ENCODE measurements at places on chromosomes 11 and 22. TPM values are rescaled to one million over a fixed set of nuclear protein-coding genes. Genes with fewer than 3 reads are reported as not detected.

Gene OR4C45
- not detected for total RNA-seq

Gene CHRDL2
- total RNA-seq, result 0.59 TPM

DNA sequence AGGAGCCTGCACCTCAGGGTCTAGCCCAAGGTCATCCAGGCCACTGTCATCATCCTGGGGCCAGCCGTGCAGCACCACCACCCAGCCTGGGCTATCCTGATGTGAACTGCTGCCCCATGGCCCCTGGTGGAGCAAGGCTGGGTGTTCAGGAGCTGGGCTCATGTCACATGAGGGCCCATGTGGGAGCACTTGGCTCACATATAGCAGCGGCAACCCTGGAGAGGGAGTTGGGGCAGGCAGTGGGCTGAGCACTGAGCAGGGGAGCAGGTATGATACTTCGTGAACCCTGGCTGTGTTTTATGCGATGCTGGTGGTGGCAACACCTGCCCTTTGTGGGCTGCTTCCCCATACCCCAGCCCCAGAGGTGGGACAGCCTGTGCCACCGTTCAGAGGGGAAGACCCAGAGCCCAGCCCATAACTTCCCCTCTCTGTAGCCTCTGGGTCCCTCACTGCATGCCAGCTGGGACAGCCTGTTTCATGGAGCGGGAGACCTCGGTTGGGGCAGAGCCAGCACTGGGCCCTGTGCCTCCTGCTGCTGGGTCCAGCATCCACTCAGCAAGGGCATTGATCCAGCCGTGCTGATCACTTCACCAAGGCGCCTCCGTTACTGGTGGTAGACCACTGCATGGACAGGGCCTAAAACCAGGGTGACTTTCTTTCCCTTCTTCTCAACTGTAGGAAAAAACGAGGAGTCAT lies 62.5 kb upstream of the SUSD2 start:
- H3K27me3 ChIP-seq, result no peaks in the 10 kb centered on the region
- H3K36me3 ChIP-seq, result no peaks in the 10 kb centered on the region

DNA sequence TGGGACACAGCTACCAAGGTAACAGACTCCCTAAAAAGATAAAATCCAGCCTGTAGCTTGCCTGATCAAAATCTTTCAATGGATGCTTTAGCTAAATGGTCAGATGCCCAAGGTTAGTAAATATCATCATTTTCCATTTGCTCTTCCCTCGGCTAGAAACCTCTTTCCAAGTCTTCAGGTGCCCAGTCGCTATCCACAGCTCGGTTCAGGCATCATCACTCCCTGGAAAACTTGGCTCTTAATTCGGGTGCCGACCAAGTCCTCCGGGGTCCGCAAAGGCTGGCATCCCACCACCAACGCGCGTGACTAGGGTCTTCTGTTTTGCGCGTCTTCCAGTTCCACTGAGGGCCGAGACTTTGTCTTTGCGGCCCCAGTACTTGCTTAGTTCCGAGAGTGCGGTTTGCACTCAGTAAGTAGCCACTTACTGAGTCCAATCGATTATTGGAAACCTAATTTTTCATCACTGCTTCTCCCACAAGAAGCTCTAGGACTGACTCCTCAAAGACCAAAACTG lies 44.3 kb downstream of the OR4D9 start:
- H3K4me1 ChIP-seq, result no peaks in the 10 kb centered on the region
- H3K4me3 ChIP-seq, result no peak overlapping the region
- no peaks in the 10 kb centered on the region for H3K27me3 ChIP-seq
- DNase-seq, result no peak

DNA sequence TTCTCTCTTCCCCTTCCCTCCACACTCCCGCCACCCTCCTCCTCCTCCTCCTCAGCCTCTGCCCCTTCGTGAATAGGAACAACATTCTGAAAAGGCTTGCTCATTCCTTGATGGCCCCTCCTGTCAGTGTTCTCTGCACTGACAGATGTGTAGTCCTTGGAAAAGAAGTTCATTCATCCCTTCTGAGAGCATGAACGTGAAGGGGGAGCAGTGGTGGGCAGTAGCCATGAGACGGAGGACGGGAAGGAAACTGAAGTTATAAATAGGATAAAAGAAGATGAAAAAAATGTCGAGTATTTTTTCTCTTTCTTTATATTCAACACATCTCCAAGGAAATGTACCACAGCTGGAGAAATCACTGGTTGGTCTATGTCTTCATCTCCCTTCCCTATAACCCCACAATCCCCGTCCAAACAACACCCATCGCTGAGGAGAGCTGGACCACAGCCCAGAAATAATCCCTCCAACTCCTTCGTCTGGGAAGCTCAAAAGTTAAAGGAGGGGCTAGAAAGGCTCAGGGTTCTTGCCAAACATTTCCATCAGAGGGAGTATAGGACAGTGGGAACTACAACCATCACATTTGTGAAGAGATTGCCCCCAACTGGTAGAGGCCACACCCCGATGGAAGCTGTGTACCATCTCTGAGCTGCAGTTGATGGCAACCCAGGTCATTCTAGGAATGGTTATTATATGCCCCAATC lies 33.5 kb downstream of the ETS1 start:
- DNase-seq, result no peak
- H3K36me3 ChIP-seq, result no peaks in the 10 kb centered on the region
- no peak overlapping the region for H3K4me3 ChIP-seq
- H3K4me1 ChIP-seq, result peaks cover 6% of the 10 kb centered on the region

Gene PKDREJ
- total RNA-seq, result not detected

- peak overlapping the region; percentile 47 for H3K27ac ChIP-seq
- no peaks in the 10 kb centered on the region for H3K27me3 ChIP-seq
- no peaks in the 10 kb centered on the region for H3K36me3 ChIP-seq
- peaks cover 6% of the 10 kb centered on the region for H3K4me1 ChIP-seq
Measured at GRCh38 chr22:46578824-46579561, 41.2 kb upstream of the GRAMD4 start.

Gene SOX10
- total RNA-seq, result not detected

- no peaks in the 10 kb centered on the region for H3K4me1 ChIP-seq
- no peak overlapping the region for H3K4me3 ChIP-seq
- no peak for DNase-seq
Measured at GRCh38 chr11:107623183-107623582, 32.2 kb downstream of the ELMOD1 start.

GRCh38 chr11:108906826-108907225 lies 242.0 kb downstream of the DDX10 start:
- H3K36me3 ChIP-seq, result no peaks in the 10 kb centered on the region
- DNase-seq, result no peak
- no peaks in the 10 kb centered on the region for H3K4me1 ChIP-seq
- H3K27ac ChIP-seq, result no peak overlapping the region
- H3K4me3 ChIP-seq, result no peak overlapping the region

- no peaks in the 10 kb centered on the region for H3K36me3 ChIP-seq
- H3K4me3 ChIP-seq, result no peak overlapping the region
- H3K27ac ChIP-seq, result no peak overlapping the region
- H3K4me1 ChIP-seq, result no peaks in the 10 kb centered on the region
- DNase-seq, result no peak
Measured at GRCh38 chr22:31920306-31920705, 24.0 kb upstream of the YWHAH start.

DNA sequence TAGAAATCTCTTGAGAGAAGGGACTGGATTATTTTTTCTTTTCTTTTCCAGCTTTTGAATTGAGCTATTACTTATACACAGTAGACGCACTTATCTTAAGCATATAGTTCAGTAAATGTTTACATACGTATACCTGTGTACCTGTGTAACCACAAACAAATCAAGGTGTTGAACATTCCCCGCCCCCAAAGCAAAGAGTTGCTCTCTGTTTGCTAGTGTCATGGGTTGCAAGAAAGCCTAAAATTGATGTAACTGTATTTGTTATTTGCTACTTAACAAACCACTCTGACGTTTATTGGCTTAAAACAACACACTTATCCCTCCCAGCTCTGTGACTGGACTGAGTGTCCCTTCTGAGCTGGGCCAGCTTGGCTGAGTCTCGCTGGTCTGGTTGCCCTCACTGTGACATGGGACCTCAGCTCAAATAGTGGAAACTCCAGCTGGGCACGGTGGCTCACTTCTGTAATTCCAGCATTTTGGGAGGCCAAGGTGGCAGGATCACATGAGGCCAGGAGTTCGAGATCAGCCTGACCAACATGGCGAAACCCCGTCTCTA lies 25.4 kb upstream of the CABP2 start:
- H3K27me3 ChIP-seq, result no peaks in the 10 kb centered on the region
- no peak overlapping the region for H3K4me3 ChIP-seq
- no peak for DNase-seq
- no peaks in the 10 kb centered on the region for H3K4me1 ChIP-seq
- H3K27ac ChIP-seq, result no peak overlapping the region

DNA sequence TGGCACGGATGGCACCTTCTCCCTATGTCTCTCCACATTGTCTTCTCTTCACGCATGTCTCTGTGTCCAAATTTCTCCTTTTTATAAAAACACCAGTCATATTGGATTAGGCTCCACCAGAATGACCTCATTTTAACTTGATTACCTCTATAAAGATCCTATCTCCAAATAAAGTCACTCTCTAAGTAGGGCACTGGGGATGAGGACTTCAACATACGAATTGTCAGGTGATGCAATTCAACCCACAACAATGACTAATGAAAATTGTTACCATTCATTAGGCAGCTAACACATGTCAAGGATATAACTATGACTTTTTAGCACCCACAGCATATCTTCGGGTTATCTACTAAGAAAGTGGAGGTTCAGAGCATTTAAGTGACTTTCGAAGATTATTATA lies 55.5 kb upstream of the USP47 start:
- DNase-seq, result no peak
- no peak overlapping the region for H3K4me3 ChIP-seq
- no peaks in the 10 kb centered on the region for H3K27me3 ChIP-seq
- no peak overlapping the region for H3K27ac ChIP-seq
- no peaks in the 10 kb centered on the region for H3K36me3 ChIP-seq

DNA sequence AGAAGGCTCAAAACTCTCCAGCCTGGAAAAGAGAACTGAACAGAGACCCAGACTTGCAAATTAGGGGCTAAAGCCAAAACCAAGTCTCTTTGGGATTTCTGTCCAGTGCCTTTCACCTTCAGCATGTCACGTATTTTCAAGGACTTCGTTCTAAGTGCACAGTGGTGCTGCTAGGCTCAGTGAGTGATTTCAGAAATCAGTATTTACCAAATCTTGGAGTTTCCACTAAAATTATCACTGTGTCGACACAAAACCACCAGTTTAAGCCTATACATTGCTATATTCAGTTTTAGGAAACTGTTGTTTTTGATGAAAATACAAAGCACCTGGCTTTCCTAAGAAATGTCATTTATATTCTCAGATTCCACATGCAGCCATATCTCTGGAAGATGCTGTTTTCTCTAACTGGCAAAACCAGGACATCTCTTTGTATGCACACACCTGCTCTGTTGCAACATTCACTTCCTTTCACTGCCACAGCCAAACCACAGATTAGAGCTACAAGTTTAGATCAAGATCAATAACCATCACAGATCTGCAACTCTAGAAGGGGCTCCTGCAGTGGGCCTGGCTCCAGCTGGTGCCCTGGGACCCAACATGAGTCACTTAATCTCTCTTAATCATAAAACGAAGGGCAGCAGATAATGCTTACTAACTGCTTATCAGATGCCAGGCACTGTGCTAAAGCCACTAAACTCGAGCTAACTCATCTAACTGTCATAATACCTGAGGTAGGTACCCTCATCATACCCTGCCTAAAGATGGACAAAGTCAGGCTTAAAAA lies 22.3 kb downstream of the SMCO4 start:
- no peak overlapping the region for H3K4me3 ChIP-seq

GRCh38 chr11:100356035-100356434 lies 331.1 kb upstream of the ARHGAP42 start:
- H3K36me3 ChIP-seq, result no peaks in the 10 kb centered on the region
- no peak for DNase-seq
- H3K4me3 ChIP-seq, result no peak overlapping the region
- no peak overlapping the region for H3K27ac ChIP-seq

Gene IFITM10
- total RNA-seq, result not detected

DNA sequence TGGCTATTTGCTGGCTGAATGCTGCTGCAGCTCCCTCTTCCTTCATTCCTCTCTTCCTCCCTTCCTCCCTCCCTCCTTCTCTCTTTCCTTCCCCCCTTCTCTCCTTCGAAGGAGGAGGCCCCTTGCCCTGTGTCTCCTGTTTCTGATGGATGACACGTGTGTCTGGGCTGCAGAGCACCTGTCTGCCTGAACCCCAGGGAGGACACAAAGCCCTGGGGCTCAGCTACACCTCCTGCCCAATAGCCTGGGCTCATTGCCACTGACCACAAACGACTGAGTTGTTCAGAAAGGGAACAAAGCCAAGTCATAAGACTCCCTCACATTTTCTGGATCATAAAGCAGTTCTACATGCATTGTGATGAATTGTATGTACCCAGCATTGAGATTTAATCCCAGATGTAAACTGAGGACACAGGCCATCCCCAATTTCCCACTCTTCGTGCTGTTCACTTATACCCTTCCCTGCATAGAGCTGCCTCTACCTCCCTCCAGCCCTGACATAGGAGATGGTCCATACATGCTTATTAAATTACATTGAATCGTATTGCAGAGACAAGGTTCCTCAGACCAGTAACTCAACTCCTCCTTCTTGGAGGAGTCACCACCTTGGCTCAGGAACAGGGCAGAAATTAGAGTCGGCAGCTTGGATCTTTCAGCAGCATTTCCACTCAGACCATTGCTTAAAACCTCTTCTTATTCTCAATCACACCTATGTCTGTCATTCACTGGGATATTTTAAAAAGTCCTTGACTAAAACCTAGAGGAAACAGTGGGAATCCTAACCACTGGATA lies 1.2 kb downstream of the CSRP3 start:
- no peaks in the 10 kb centered on the region for H3K4me1 ChIP-seq
- DNase-seq, result no peak
- no peaks in the 10 kb centered on the region for H3K36me3 ChIP-seq
- no peak overlapping the region for H3K4me3 ChIP-seq
- H3K27ac ChIP-seq, result no peak overlapping the region

Gene ANKK1
- total RNA-seq, result not detected

GRCh38 chr11:9716275-9717039 lies 52.6 kb downstream of the SWAP70 start:
- peak overlapping the region; percentile 80 for H3K27ac ChIP-seq
- H3K27me3 ChIP-seq, result no peaks in the 10 kb centered on the region
- no peaks in the 10 kb centered on the region for H3K36me3 ChIP-seq
- H3K4me1 ChIP-seq, result no peaks in the 10 kb centered on the region
- H3K4me3 ChIP-seq, result no peak overlapping the region

Gene OR10G4
- not detected for total RNA-seq
